NCI-H510A treated with DMSO at 0.1 percent for 48 hours (cell line): ENCODE measurements at places on chromosomes 5 and 9.

DNA sequence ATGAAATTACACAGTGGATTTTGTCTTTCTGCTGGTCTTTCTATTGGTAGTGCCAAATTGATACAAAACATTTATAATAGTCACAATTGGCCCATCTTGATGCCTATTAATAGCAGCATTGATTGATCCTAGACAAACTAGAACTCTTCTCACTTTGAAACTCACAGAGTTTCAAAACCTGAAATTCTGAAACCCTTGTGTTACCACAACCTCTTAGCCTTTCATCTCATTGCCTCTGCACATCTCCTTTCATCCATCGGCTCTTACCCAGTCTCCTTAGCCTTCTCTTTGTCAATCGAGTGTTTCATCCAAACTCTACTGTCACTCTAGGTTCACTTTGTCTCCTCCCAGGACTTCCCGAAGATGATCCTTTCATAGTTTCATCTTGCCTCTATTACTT lies 22.1 kb downstream of the PLPPR1 start:
- DNase-seq: no peak

DNA sequence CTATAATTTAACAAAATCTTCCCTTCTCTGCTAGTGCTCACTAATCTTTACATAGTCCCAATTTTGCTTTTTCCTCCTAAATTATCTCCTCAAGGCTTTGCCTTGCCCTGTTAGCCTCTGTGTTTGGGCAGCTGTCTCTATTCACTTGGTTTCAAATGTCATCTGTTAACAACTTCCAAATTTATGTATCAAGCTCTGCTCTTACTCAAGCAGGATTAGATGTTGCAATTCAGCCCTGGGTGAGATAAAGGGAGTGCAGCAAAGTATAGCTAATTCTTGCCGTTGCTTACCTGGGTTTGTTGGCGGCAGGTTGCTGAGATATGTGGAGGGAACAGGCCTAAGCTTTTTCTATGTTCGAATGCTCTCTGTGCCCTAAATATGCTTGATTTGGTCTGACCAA lies 483.8 kb downstream of the DMAC1 start:
- DNase-seq: no peak

- DNase-seq: no peak
Measured at GRCh38 chr9:122812736-122813135, 12.8 kb downstream of the OR1K1 start.

DNA sequence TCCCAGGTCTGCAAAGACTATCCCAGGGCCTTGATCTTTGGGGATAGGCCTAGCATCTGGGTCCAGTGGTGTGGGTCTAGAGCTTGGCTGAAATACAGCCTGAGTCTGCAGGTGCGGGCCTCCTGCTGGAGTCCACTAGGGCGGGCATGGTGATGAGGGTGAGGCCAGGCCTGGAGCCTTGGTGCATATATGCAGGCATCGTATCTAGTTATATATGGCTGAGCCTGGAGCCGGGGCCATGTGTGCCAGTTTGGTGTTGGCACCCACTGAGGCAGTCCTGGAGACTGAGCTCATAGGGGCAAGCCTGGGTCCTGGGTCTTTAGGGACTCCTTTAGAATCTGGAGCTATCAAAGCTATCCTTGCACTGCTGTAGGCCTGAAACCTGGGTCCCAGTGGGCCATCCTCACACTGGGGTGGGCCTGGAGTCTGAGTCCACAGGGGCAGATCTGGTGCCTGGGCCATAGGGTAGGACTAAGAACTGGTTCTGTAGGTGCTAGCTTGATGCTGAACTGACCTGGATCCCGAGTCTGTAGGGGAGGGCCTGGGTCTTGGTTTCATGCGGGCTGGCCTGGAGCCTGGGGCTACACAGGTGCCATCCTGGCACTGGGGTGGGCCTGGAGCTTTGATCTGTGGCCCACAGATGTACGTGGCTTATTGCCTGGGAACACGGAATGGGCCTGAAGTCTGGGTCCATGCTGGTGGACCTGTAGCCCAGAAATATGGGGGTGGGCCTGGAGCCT lies 346.5 kb upstream of the MEF2C start:
- no peak for DNase-seq

DNA sequence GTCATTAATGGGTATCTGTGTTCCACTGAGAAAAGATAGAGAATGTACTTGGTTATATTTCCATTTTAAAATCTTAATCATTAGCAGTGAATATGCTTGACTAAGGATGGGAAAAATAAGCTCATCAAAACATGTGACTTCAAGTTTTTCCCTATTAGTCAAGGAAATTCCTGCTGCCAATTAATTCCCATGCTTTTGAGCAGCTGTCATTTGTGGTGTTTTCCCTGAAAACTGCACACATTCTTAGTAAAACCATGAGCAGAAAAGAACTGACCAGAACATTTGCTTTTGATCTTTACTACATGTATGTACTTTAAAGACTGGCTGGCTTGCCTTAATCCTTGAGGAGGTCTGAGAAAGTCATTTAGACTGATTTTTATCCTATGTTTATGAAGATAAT lies 75.2 kb downstream of the AOPEP start:
- DNase-seq: no peak

GRCh38 chr9:106670418-106670817 lies 192.5 kb upstream of the ZNF462 start:
- DNase-seq: no peak
